ENCODE measurements at places on chromosomes 11 and 22.

- no peak for DNase-seq
These were observed 133.9 kb upstream of the BMAL1 start for GRCh38 chr11:13143486-13144297.

DNA sequence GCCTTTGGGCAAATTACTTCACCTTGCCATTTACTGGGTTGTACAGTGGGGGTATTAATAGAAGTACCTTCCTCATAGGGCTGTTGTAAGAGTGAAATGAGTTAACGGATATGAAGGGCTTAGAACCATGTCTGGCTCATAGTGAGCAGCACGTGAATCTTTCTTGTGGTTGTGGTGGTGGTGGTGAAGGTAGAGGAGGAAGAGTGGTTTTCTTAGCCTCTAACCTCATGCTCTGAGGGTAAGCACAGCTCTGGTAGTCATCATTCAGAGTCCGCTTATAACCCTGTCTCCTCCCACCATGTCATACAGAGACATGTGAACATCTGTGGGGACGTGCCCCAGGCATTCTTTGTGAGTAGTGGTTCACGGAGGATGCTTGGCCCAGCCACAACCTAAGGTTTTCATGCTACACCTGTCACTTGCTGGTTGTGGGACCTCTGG is 43.6 kb downstream of the TEAD1 start:
- peak; percentile 55 for DNase-seq

DNA sequence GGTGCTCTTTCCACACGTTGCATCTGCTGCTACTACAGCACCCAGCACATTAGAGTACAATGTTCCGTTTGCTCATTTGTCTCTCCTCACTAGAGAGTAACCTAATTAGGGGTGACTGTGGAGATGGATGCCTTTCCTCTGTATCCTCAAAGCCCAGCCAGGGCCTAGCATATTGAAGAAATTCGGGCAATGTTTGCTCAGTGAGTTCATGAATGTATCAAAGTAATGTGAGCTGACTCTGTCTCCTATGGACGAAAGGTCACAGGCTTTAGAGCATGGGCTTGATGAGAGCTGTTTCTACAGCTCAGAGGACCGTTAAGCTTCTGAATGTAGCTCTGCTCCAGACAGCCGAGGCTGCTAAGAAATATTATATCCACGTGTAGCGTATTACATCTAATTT is 67.5 kb downstream of the C11orf58 start:
- no peak for DNase-seq

DNA sequence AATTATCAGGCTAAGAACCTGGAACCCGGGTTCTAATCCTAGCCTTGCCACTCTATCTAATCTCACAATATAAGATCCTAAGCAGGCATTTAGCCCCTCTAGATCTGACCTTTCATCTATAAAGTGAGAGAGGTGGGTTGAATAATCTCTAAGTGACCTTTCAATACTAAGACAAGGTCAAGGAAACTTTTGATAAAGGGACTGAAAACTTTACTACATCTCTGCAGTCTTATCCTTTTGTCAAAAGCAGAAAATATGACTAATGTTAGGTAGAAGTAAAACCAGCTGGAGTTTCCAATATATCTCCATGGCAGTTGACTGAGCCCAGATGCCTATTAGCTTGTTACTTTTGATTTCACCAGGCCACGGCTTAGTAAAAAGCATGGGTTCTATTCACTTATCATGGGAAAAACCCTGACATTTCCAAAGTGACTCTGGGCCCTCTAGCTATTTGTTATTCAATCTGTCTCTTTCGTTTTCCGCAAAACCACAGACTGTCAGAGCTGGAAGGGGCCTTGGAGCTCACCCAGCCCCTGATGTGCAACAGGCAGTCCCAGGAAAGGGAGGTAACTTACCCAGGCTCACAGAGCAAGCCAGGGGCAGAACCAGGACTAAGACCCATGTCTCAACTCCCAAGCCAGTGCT is 75.8 kb downstream of the RAB30 start:
- no peak for DNase-seq
